NCI-H1436 treated with DMSO at 0.1 percent for 48 hours (cell line): ENCODE measurements at places on chromosomes 1 and 21.

- DNase-seq = no peak
Measured at GRCh38 chr1:155947292-155947691, 5.9 kb downstream of the RXFP4 start.

DNA sequence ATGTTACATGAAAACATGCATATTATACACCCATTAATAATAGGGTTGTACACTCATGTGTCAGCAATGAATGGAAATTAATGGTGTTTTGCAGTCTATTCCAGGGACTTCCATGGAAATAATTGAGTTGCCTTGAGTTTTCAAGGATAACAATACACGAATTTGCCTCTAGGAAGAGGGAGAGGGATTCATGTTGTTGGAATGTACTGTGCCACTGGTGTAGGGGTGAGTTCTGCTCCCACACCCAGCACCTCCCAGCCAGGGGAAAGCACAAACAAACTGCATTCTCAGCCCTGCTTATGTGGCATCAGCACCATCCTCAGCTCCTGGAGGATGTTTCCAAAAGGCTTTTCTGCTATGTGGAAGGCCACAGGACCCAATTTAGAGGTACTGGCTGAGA lies 57.8 kb downstream of the BCAR3 start:
- DNase-seq = no peak

GRCh38 chr21:36613059-36613458 lies 85.9 kb upstream of the SIM2 start:
- DNase-seq = no peak

DNA sequence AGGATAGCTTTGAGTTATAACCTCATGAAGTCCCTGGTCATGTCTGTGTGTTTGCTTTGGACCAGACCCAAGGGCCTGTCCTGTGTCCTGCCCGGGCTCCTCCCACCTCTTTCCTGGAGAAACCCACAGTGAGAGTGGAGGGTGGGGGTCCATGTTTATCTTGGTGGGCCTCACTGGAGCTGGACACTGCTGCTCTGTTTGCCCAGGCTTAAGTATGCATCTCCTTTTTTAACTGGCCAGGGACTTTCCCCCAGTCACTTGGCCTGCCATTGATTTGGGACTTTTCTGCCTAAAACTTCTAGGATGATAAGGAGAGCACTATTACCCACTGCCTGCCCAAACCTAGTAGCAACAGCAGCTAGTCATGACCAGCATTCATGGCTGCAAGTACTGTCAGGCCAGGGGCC lies 49.8 kb downstream of the DDR2 start:
- DNase-seq = no peak

DNA sequence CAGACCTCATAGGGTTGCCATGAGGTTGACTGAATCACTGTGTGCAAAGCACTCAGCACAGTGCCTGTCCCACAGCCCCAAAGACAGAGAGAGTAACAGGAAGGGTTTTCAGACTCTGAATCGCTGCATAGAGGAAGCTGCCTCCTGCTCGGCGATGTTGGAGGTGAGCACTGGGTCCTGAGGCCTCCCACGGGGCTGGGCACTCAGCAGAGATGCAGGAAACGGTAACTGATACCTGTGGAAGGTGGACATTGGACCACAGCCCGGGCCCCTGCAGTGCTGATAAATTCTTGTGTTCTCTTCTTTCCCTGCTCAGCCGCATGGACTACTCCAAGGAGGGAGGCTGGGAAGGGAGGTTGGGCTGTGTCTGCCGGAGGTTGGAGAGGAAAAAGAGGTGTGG lies 389.7 kb downstream of the PTPRU start:
- no peak for DNase-seq

DNA sequence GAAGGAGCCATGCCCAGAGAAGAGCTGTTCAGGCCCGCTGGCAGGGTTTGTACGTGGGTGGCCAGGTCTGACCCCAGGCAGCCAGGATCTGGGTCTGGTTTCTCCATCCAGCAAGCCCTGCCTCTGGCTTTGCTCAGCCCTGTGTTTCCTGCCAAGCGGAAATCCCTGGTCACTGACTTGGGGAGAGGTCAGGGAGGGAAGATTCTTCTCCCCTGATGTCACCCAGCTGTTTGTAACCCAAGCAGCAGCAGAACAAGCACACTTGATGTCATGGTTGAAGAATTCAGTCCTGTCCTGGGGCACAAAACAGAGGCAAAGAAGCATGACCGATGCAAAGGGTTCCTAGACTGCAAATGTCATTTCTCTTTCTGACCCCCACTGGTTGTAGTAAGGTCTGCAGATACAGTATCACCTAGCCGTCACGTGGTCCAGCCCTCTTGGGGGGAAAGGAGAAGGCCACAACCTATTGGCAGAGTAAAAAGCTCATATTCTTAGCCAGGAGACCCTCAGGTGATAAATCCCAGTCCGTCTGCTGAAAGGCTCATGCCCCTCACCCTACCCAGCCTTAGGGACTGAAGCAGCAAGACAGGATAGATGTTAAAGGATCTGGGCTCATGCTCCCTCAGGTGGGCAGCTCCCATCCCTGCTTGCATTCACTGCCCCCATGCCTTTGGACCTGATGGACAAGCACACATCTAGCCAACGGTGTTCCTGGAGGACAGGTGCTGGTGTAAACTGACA lies 120.9 kb downstream of the SYT2 start:
- no peak for DNase-seq

DNA sequence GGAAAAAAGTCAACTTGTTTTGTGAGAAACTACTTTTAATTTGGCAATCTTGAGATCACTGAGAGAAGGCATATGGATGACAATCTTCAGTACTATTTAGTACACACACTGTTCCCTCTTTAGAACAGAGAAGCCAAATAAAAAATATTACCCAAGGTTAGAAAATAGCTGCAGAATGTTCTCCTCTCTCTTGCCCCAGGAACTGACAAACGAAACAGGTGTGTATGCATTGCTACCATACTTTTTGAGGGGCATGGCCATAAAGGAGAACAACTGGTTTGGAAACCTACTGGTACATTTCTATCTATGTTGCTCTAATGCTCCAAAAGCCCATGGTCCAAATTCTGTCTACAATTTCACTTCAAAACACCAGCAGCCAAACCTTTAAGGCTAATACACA lies 5.7 kb downstream of the TOR1AIP2 start:
- DNase-seq = no peak

- no peak for DNase-seq
Measured at GRCh38 chr1:169414952-169415351, 12.3 kb downstream of the CCDC181 start.

- no peak for DNase-seq
Measured at GRCh38 chr1:247345881-247346280, 14.2 kb upstream of the ZNF496 start.

DNA sequence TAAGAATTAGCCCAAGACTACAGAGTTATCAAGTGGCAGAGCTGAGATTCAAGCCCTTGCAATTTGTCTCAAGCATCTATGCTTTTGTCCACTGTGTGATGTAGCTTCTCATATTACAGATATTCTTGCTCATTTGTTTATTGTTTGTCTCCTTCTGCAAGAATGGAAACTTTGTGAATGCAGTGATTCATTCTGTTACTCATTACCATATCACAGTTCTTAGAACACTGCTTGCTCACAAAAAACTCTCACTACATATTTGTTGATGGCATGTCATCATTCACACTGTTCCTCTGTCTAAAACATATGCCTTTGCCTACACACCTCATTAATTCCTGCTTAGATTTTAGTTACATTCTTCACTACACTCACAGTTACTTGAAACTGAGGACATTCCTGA lies 1198.9 kb downstream of the PLA2G4A start:
- no peak for DNase-seq

DNA sequence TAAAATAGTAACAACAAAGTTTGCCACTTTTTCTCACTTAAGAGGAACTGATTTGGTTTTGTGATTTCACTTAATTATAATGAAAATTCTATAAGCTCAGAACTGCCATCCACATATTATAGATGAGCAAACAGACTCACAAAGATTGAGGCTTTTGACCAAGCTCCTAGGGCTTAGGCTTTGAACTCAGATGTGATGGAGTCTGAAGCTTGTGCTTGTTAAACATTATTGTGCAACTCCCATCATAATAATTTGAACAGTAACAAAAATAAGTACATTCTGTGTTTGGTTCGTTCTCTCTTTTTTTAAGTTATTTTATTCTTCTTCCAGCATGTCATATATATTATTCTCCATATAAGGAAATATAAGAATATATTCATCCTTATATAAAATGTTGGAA lies 403.4 kb downstream of the PTPRC start:
- no peak for DNase-seq

DNA sequence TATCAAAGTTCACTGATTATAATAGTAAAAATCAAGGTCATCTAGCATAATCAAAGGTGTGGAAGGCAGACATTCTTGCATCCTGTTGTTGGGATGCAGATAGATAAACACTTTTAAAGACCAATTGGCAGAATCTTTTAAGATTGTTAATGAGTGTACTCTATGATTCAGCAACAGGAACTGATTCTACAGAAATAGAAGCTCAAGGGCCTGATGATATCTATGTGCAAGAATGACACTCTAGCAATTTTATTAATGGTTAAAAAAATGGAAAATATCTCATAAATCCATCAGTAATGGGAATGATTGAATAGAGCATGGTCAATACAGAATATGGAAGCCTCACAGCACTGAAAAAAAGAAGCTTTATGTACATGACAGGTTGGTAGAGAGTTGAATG lies 2.2 kb upstream of the ATP1A4 start:
- DNase-seq = no peak

- no peak for DNase-seq
Measured at GRCh38 chr1:6909857-6910256, 124.6 kb downstream of the CAMTA1 start.

GRCh38 chr1:244414543-244414942 lies 37.2 kb downstream of the ADSS2 start:
- DNase-seq = no peak

DNA sequence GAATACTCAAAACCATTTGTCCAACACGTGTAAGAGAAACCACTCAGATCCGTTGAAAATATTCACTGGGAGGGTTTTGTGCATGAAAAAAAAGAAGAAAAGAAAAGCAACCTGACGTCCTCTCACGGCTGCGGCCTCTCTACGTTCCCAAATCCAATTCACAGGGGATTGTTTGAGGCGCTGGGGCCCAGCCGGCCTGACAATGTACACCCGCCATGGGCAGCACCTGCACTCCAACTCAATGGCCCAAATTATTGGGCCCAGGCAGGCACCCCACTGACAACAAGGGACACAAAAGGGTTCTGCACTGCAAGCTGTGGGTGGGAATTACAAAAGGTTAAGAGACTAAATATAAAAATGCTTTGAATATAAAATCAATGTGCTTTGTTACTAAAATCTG lies 41.5 kb downstream of the MORN1 start:
- no peak for DNase-seq

GRCh38 chr1:53552146-53552861 lies 93.1 kb downstream of the DMRTB1 start:
- no peak for DNase-seq

- DNase-seq = no peak
Measured at GRCh38 chr1:225434046-225434445, 6.2 kb upstream of the LBR start.

DNA sequence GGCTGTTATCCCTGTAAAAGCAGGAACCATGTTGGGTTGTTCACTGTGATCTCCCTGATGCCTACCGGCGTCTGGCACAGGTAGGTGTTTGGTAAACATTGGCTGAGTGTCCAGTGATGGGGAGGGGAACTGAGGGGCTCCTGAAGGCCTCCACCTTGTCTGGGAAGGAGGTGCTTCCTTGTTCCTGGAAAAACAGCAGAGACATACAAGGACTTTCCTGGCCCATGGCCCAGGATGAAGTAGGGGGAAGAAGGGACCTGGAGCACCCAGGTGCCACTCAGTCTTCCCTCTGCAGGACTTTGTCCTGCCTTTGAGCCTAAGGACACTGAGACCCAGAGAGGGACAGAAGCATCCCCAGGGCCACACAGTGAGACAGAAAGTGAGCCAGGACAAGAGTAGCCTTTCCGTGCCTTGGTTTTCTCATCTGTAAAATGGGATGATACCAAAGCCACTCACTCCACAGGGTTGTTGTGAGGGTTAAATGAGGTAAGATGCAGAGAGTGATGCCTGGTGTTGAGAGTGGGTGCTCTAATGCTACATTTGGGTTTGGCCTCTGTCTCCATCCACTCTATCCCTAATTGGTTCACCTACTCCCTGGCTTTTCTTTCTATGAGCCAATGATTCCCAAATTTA lies 6.1 kb upstream of the HEYL start:
- DNase-seq = no peak

DNA sequence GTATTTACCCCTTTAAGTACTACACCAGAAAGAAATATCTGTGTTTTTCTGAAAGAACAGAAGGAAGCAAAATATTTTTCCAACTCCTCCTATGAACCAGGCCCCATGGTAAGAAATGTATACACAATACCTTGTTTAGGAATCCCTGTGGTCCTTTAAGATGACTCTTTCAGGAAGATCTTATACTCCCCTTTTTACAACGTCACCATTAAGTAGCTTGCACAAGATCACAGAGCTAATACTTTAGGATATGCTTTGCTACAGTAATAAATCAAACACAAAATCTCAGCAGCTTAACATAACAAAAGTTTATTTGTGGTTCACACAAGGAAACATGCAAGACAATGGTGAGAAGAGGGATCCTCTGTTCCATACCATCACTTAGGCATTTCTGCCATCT lies 8.8 kb upstream of the LAMB3 start:
- DNase-seq = no peak

- no peak for DNase-seq
Measured at GRCh38 chr1:47655521-47656300, 217.9 kb downstream of the FOXD2 start.

DNA sequence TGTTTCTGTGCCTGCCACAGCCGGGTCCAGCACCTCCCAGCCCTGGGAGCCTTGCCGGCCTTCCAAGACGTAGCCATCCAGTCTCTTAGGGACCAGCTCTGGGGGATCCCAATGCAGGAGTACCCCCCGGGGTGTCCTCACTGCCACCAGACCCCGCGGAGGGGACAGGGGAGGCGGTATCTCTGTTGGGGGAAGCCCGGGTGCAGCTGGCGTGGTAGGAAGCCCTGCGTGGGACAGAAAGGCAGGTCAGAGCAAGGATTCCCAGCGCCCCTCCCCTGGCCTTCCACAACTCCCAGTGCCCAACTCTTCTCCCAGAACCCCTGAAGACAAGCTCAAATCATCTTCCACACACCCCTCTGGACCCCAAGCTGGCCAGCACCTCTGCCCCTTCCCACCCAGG lies 4.9 kb upstream of the TAGLN2 start:
- no peak for DNase-seq

GRCh38 chr21:28872218-28872617 lies 120.5 kb downstream of the LTN1 start:
- DNase-seq = no peak

DNA sequence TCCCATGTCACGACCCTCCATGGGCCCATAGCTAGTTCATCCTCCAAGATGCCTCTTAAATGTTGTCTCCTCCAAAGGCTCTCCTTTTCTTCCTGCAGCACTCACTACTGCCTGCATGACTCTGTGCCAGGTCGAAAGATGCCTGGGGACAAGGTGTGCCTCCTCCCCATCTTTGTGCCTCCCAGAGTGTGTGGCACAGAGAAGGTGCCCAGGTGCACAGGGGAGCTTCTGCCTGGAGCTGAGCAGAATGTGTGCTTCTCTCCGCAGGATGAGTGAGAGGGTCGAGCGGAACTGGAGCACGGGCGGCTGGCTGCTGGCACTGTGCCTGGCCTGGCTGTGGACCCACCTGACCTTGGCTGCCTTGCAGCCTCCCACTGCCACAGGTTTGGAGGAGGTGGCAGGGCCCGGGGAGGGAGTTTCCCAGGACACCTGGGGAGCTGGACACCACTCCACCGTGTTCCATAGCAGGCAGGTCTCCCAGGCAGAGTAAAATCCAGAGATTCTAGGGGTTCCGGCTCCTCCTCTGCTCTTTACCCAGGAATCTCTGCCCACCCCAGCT lies 6.9 kb upstream of the PPM1J start:
- DNase-seq = no peak
